Activated CD4-positive, alpha-beta T cell treated with anti-CD3 and anti-CD28 coated beads, Interleukin-2, amount 50 U/mL, for 48 hours (primary cell): ENCODE measurements at places on chromosomes 7 and 10.

DNA sequence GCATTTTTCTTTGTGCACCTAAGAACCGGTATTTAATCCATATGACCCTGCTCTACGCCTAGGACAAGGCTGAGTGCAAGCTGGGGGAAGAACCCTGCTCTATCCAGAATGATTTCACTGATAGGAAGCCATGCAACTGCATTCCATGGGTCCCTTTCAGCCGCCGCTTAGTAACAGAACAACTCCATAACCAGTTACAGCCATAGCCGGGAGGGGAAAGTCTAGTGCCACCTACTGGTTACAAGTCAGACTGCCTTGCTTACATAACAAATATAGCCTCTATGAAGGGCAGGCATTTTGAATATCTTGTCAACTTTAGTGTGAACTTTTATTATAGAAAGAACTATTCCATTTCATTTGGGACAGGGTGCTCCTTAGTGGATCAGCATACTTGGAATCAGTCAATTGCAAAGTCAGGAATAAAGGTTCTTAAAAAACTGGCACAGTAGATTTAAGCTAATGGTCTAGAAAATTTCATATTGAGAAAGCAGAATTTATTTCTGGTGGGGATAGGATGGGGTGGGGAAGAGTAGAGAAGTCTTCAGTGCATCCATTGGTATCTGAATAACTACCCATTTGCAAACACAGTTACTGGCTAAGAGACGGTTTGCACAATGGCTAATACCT lies 521.7 kb downstream of the ADRA2A start:
- DNase-seq, result peak; percentile 35

DNA sequence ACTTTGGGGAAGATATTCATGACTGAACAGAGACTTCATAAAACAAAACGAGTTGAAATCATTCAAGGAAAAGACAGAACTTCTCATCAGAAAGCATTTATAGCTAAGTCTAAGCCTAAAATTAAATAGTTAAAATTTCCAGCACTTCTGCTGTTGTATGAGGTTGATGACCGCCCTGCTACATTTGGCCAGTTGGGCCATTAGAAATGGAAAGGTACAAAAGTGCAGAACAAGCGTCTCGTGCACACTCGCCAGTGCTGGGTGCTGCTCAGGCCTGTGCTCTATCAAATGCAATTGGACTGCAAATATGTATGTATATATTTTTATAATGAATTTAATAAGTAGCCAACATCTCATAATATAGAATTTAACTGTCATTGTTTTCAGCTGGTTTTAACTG lies 34.4 kb upstream of the RNF32 start:
- DNase-seq, result no peak

DNA sequence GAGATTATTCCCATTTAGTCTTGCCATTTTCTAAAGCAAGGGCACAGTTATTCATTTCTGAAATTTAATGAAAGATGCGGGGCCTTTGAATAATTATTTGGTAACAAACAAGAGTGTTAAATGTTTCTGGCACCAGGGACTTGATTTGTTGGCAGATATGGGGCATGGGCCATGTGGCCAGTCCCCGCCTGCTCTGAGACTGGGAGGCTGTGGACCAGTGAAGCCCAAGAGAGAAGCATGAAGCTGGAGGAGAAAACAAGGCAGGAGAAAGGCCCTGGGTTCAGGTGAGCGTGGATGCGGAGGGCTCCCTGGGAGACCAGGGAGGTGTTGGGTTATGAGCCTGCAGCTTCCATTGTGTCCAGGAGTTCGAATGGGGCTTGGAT lies 378.5 kb downstream of the TCERG1L start:
- no peak for DNase-seq

DNA sequence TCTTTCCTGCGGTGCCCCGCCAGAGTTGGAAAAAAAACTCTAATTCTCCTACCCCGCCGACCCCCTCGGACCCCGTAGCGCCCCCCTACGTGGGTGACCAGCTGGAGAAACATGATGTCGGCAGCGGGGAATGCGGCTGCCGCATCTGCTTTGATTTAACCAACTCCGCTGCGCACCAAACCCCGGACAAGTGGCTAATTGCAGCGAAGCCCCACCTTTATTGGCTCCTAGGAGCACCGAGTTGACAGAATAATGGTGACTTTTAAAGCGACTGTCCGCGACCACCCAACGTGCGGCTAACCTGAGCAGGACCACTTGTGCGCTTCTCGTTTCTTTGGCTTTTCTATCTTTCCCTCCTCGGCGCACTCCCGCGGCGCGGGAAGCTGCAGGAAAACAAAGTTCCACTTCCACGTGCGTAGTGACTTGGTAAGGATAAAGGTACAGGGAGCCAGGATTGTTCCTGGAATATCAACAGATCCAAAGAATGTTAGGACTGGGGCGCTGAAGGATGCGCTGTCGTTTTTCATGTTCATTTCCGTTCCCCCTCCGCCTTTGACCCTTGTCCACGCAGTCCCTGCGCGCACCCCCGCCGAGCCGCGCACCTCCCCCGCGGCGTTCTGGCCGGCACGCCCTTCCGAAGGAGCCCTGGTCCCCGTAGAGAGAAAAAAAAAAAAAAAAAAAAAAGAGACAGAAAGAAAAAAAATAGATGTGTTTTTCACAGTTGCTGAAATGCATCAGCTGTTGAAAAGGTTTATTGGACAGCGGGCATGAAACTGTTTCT lies 1.4 kb downstream of the WNT16 start:
- DNase-seq, result no peak

DNA sequence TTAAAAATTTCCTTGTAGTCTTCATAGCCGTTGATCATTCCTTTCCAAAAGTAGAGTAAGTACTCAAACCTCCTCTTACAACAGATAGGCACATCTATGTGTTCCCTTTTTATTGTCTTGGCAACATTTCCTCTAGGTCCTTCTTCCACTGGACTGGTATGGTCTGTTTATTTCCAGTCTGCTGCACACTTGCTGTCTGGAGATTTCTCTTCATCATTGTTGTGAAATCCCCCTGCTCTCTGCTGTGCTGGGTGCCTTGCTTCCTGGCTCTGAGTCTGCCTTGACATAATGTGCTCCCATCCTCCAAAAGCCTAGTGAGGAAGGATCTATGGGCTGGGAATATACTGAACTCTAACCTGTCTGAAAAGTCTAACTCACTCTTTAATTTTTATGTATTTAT lies 545.3 kb upstream of the VSTM2A start:
- DNase-seq, result no peak

- peak; percentile 34 for DNase-seq
Measured at GRCh38 chr10:132942101-132943057, at the start of gene CFAP46. TSS of gene CFAP46 (minus strand) at chr10:132942570. CDS start at chr10:132942484, 86 bp downstream.

DNA sequence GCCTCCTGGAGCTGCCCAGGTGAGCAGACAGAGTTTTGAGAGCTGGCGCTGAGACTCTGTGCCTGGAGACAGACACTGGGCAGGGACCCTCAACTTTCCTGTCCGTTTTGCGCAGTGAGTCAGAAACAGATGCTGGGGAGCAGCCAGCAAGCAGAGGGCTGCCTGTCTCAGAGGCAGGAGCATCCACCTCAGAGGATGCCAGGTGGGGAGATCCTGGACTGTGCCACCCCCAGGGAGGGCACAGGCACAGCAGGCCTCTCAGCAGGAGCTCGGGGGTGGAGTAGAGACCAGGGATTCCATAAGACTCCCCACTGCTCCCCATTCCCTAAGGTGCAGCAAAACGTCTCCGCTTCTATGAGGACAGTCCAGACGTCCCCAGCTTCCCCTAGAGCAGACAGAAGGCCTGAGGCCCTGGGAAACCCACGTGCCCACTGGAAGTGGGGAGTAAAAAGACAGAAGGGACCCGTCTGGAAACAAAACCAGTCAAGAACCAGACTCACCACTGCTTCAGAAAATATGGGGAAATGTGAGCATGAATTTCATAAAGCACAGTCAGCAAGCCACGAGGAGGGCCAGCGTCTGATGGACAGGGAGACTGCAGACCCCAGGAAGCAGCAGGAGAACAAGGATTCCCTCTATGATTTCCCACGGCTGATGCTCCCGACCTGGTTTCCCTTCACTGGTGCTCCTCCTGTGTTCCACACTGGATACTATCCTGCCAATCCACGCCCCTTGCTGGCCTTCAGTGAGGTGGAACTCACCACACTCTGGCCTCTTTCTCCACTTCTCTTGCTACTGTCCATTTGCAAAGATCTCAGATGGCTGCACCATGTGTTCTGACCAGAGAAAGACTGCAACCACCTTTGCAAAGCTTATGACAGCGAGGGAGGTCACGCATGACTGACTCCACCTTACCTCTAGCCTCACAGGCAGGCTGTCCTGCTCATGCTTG lies 151.3 kb upstream of the FAM20C start:
- no peak for DNase-seq

DNA sequence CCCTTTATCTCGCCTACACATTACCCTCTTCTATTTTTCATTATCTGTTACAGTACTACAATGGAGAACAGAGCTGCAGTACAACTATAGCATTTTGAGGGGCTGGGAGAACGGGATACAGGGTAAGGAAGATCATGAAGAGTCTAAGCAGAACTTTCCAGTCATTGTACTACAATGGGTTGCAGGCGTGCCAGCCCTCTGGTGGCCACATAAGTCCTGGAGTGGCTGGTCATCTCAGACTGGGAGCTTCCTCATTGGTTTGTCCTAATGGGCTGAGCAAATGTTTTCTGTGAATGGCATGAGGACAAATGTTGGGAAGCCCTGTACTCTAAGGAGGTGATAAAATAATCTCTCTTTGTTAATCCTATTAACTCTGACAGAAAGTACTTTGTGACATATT lies 33.0 kb downstream of the TMEM106B start:
- no peak for DNase-seq

DNA sequence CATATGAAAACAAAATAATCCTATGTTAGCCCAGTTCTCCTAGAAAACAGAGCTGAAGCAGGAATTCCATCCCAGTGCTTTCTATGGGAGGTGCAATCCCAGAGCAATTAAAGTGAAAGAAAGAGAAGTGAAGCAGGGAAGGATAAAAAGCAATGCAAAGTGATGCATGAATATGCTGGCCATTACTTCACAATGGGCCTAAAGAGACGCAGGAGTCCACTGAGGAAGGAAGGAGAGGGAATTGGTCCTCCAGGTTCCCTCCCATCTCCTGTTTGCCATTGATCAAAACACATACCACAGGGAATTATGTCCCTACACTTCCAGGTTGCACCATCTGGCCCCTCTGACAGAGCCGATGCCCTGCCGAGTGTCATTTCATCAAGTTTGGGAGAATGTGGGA lies 392.2 kb upstream of the NFE2L3 start:
- DNase-seq, result no peak

DNA sequence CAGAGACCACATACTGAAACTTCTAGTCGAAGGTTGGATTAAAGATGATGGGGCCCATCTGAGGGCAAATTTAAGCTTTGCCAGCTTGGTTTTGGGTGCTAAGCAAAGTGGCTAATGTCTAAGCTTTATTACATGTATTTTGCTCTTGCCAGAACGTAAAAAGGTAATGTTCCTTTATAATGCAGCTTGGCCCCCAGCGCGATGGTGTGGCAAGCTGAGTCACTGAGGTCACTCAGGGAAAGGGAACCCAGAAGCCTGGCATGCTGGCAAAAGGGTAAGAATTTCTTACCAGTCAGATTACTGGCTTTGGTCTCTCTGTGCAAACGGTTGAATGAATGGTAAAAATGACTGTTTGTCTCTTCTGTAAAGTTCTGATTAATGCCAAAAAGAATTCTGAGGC lies 158.3 kb upstream of the KCND2 start:
- DNase-seq, result no peak

- no peak for DNase-seq
Measured at GRCh38 chr7:158461824-158462223, 125.8 kb downstream of the PTPRN2 start.

GRCh38 chr7:50416527-50417182 lies 33.5 kb downstream of the FIGNL1 start:
- DNase-seq, result no peak

- DNase-seq, result peak; percentile 61
Measured at GRCh38 chr7:100896732-100897608, 1.3 kb upstream of the ACHE start.

GRCh38 chr10:71309919-71310318 lies 9.1 kb upstream of the SLC29A3 start:
- DNase-seq, result no peak

DNA sequence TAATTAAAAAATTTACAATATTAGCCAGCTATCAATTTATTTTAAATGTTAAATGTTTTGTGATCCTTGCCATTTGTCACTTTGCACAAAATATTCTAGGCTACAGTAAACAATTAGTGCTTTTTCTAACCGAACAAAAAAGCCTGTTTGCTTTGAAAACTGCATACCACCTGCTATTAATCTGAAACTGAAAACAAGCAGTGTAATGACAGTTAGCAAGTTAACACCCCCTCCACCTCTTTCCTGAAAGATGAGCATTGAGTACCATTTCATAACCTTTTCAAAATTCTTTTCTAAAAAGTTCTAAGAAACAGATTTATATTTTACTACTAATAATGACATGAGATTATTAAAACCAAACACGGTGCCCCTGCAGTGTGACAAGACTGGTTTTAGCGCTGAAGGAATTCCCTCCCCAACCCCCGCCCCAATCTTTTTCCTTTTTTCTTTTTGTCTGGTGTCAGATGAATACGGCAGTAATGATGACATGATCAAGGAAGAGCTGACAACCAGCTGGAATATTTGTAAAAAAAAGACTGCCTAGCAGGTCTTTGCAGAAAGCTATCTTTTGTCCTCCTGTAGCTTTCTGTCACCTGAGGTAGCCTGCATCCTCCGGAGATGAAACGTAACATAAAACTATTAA lies 175.6 kb downstream of the CHCHD3 start:
- no peak for DNase-seq

- no peak for DNase-seq
Measured at GRCh38 chr10:15245530-15245929, 77.0 kb upstream of the NMT2 start.

DNA sequence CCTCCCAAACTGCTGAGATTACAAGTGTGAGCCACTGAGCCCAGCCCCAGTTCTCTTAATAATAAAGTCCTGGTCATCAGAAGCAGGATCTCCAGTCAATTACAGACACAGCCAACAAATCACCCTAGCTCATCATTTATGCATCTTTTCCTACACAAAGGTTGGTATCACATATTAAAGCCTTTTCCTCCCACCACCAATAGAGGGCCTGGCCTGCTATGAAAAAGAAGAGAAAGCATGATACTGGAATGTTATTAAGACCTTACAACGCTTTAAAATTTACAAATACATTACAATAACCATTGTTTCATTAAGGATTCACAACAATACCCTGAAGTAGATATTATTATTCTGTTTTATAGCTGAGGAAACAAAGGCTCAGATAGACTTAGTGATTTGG lies 25.9 kb downstream of the VAX1 start:
- no peak for DNase-seq

- DNase-seq, result no peak
Measured at GRCh38 chr10:131871673-131872005, 29.2 kb upstream of the PPP2R2D start.

GRCh38 chr10:114482480-114483304 lies 78.4 kb upstream of the AFAP1L2 start:
- no peak for DNase-seq

- DNase-seq, result no peak
Measured at GRCh38 chr7:130096243-130096827, 26.0 kb downstream of the KLHDC10 start.
